Skin of body (tissue), 3 donors: ENCODE measurements at places on chromosomes 1 and 21. TPM values are rescaled to one million over a fixed set of nuclear protein-coding genes. Genes with fewer than 3 reads are reported as not detected.

Gene PROK1
- not detected for total RNA-seq

Gene NAXE
- 26.1 TPM for total RNA-seq

Gene AQP10
- total RNA-seq = 0.20 TPM

Gene LORICRIN
- total RNA-seq = 39.6 TPM

Gene PTGER3
- 18.2 TPM for total RNA-seq

Gene SYCP1
- not detected for total RNA-seq

Gene NCF2
- total RNA-seq = 19.1 TPM

Gene TMPRSS3
- 0.30 TPM for total RNA-seq

Gene ZNF672
- total RNA-seq = 11.2 TPM

Gene KIF2C
- total RNA-seq = 10.1 TPM

Gene GOLT1A
- not detected for total RNA-seq

Gene MX2
- total RNA-seq = 4.5 TPM

Gene C1orf53
- 0.89 TPM for total RNA-seq

Gene TMEM240
- 2.1 TPM for total RNA-seq

Gene LCE3D
- total RNA-seq = 1.9 TPM

Gene NBPF4
- not detected for total RNA-seq

Gene NHLH1
- 0.20 TPM for total RNA-seq

Gene CDC20
- total RNA-seq = 11.2 TPM

Gene LCK
- total RNA-seq = 1.2 TPM

Gene TTC24
- not detected for total RNA-seq

Gene CD1B
- total RNA-seq = not detected

Gene WNT3A
- total RNA-seq = 0.39 TPM
